ENCODE measurements at places on chromosomes 2 and 18.

- DNase-seq: peak; percentile 6
Measured at GRCh38 chr18:66900837-66901236, 296.9 kb upstream of the CDH19 start.

DNA sequence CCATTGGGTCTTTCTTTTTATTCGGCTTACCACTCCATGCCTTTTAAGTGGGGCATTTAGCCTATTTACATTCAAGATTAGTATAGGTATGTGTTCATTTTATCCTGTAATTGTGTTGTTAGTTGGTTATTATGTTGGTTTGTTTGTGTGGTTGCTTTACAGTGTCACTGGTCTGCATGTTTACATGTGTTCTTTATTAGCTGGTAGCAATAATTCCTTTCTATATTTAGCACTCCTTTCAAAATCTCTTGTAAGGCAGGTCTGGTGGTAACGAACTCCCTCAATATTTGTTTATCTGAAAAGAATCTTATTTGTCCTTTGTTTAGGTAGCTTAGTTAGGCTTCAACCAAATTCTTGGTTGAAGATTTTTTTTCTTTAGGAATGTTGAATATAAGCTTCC is 68.7 kb upstream of the XDH start:
- no peak for DNase-seq

GRCh38 chr18:58208207-58208932 is 164.3 kb downstream of the NEDD4L start:
- DNase-seq: no peak

DNA sequence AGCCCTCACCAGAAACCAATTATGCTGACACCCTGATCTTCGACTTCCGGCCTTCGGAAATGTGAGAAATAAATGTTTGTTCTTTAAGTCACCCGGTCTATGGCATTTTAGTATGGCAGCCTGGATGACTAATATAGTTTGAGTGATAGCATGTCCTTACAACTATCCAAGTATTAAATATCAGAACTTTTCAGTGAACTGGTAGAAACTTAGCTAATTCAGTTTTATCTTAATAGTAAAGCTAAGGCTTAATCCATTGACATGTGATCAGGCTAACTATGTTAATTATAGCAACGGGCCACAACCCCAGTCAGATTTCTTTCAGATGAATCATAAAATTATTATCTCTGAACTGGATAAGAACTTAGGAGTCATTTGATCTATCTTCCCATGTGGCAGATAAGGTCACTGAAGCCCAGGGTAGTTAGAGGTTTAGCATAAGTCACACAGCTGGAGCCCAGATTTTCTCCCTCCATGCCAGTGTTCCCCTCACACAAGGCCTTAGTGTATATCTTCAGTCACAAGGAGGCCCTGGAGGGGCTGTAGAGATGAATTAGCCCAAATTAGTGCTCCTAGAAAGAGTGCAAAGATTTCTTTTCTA is 40.7 kb upstream of the UPP2 start:
- DNase-seq: peak; percentile 19

DNA sequence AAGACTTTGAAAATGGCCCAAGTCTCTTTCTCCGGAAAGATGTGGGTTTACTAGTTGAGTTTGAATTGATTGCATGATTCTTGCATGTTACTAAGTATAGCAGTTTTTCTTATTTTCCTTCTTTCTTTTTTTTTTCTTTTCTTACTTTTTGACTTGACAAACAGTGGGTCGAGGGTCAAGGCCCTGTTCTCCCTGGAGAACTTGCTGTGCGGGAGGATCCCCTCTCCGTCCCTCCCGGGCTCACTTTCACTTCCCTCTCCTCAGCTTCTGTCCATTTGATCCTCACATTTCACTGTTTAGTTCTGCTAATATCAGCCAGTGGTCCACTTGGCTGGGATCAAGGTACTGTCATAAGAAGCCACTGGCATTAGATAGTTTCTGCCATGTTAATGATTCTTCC is 767.4 kb downstream of the TDRD15 start:
- DNase-seq: no peak

DNA sequence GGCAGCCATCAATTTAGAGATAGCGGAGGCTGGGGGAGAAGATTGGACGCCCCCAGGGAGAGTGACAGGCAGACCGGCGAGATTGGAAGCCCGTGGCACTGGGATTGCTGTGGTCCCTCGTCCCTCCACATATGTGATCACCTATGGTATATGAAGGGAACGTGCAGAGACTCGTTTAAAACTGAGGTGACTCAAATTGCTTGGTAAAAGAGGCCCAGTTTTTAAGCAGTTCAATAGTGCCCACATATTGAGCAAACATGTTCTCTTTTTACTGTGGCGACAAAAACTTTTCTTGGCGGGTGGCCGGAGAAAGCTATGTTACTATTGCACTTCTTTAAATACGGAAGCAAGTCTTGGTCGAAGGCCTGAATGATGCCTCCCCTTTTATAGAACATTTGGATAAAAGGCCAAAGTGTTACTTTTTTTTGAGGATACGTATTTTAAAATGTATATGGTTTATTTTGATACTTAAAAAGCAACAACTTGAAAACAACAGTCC is 9.1 kb downstream of the B3GNT2 start:
- DNase-seq: no peak

DNA sequence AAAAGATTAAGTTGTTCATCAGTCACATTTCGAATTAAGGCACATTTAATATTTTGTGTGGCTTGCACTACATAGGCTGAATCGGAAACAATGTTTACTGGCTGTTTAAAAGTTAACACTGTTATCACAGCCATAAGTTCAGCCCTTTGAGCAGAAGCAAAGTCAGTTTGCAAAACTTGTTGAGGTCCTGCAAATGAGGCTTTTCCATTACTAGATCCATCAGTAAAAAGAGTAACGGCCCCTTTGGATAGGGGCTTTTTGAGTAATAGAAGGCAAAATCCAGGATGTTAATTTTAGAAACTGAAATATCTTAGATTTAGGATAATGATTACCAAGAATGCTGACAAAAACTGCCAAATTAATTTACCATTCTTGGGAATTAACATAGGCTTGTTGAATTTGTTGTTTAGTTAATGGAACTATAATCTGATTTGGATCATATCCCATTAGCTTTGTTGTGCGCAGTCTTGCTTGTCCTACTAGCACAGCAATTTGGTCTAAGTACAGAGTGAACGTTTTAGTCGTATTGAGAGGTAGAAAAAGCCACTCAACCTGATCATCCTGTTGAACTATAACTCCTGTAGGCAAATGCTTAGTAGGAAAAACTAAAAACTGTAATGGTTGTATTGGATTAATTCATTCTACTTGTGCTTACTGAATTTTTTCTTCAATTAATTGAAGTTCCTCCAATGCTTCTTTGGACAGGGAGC is 13.9 kb upstream of the SUCLG1 start:
- no peak for DNase-seq

DNA sequence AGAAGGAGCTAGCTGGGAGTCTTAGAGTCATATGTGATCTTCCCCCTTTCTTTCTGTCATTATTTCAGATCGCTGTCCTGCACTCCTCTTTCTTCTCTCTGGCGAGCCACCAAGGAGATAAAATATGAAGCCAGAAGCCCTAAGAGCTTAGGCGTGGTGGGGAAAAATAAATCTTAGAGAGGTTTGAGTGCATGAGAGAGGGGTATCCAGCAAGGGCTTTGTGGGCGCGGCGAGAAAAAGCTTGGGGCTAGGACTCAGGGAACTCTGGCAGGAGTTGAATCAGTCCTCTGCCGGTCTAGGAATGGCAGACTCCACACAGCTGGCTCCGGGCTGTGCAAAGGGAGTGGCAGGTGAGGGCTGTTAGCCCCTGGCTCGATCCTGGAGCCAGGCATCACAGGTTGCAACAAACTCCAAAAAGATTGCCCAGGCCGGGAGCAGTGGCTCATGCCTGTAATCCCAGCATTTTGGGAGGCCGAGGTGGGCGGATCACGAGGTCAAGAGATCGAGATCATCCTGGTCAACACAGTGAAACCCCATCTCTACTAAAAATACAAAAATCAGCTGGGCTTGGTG is 20.1 kb upstream of the IGFBP5 start:
- no peak for DNase-seq

GRCh38 chr18:9914584-9915290 is 921 bp downstream of the VAPA start:
- peak; percentile 84 for DNase-seq

DNA sequence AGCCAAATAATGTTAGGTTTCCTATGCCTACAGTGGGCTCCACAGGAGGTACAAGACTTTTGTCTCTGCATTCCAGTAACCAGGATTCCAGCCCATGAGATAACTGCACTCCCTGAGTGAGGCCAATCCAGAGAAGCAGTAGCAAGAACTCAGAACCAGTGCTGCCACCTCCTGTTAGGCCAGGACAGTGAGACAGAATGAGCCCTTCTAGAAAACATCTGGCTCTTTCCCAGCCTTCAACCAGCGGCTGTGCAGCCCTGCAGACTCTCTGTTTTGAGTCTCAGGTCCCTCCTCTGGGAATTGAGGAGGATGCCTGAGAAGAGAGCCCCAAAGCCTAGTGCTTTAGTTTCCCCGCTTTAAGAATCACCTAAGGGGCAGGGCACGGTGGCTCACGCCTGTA is 44.2 kb downstream of the ARID5A start:
- DNase-seq: peak; percentile 62

GRCh38 chr2:114821055-114821454 is 378.6 kb downstream of the DPP10 start:
- DNase-seq: no peak

DNA sequence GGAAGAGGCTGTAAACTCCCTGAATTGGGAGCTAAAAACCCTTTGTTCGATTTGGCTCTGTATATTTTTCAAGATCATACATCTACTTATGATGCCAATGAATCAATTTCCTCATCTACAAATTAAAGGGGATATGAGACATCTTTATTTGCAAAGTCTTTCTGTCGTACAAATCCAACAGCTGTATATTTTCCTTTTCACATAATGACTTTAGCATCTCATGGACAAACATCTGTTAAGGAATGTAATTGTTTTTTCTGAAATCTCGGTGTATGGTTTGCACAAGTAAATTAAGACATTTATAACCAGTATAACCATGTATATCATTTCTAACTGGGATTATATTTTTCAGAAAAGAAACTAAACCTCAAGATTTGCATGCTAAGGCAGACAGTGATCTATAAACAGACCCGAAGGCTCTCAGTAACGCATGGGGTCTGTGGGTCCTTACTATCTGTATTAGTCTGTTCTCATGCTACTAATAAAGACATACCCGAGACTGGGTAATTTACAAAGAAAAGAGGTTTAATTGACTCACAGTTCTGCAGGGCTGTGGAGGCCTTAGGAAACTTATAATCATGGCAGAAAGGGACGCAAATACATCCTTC is 130.8 kb downstream of the SLC8A1 start:
- no peak for DNase-seq

DNA sequence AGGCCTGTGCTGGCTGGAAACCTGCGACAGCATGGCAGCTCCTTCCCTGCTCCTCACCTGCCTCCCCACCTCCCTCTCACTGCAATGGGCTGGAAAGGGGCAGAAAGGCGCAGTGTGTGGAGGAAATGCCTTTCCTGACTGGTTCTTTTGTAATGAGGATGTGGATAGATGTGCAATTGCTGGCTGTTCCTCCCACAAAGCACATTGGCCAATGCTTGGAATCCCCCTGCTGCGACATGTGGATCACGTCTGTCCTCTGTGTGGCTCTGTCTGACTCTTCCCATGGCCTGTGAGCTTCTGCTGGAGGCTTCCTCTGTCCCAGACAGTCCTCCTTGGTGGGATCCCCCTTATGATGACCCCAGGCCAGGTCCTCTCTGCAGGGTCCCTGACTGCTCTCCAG is 172.5 kb downstream of the NCK2 start:
- DNase-seq: no peak

DNA sequence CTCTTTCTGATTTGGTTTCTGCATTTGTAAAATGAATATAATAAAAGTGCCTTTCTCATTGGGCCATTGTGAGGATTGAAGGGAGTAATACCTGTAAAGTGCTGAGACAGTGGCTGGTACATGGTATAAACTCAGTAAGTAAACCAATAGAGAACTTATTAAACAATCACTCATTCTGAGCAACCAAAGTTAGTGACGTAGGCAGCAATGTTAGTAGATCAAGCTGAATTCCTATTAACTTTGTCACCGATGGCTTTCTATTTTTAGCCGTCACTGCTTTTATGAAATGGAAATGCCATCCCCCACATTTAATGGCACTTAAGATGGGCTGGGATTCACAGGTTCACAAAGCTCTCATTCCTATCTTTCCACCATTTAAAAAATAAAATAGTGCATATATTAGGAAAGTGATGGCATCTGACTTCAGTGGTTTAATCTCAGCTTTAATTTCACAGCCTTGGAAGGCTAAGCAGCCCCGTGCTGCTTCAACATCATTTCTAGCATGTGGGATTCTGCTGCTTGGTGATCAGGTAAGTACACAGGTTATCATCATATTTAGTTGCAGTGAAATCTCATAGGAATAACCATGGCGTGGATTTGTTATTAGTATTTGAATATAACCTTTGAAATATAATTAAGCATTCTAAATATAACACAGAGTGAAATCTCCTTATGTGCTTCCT is 17.6 kb upstream of the PPP4R1 start:
- peak; percentile 81 for DNase-seq

GRCh38 chr2:112812318-112813267 is 24.0 kb downstream of the IL1B start:
- DNase-seq: no peak

DNA sequence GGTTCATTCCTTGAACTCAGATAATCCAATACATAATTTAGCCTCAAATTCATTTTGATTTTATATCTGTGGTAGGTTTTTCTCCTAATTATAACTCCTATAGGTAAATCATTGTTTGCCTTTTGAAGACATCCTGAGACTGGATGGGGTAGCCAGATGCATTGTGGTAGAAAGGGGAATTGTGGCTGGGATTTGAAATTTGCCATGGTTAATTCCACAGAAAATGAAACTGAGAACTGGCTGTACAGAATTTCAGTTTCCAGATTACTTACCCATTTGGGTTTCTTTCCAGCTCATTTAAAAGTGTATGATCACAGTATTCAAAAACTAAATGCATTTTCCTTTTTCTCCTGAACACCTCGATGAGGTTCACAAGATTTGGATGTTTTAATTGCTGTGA is 18.2 kb downstream of the CDKL4 start:
- no peak for DNase-seq
